Spinal cord (tissue), 10 donors: ENCODE measurements at places on chromosomes 2 and 18. TPM values are rescaled to one million over a fixed set of nuclear protein-coding genes. Genes with fewer than 3 reads are reported as not detected.

SERPINB13 gene
- polyA plus RNA-seq, result not detected

DNAH7 gene
- 11.6 TPM for polyA plus RNA-seq

KCNIP3 gene
- polyA plus RNA-seq, result 25.4 TPM

ARHGEF33 gene
- polyA plus RNA-seq, result 5.5 TPM

VSNL1 gene
- polyA plus RNA-seq, result 423 TPM

FAM110C gene
- polyA plus RNA-seq, result 7.6 TPM

CTAGE1 gene
- not detected for polyA plus RNA-seq

CHRNG gene
- polyA plus RNA-seq, result 0.35 TPM

MEP1B gene
- 0.14 TPM for polyA plus RNA-seq

MROH2A gene
- 0.12 TPM for polyA plus RNA-seq

APOB gene
- 0.27 TPM for polyA plus RNA-seq

NAT8 gene
- 1.00 TPM for polyA plus RNA-seq

KATNAL2 gene
- polyA plus RNA-seq, result 8.8 TPM

KIAA2012 gene
- polyA plus RNA-seq, result 5.4 TPM

FZD7 gene
- 20.5 TPM for polyA plus RNA-seq

SLC23A3 gene
- polyA plus RNA-seq, result 2.4 TPM

C1GALT1C1L gene
- polyA plus RNA-seq, result 2.3 TPM

AQP12B gene
- polyA plus RNA-seq, result 0.44 TPM

ZSWIM2 gene
- 0.55 TPM for polyA plus RNA-seq

TEKT4 gene
- 3.8 TPM for polyA plus RNA-seq

MAP3K19 gene
- polyA plus RNA-seq, result 8.9 TPM

RNF125 gene
- 5.2 TPM for polyA plus RNA-seq

FSHR gene
- polyA plus RNA-seq, result not detected

ARHGAP28 gene
- 9.3 TPM for polyA plus RNA-seq

PIKFYVE gene
- 20.5 TPM for polyA plus RNA-seq

WDR12 gene
- 59.8 TPM for polyA plus RNA-seq

RTKN gene
- polyA plus RNA-seq, result 66.9 TPM

TDRD15 gene
- 0.08 TPM for polyA plus RNA-seq

ATOH8 gene
- 13.5 TPM for polyA plus RNA-seq

FHL2 gene
- 11.1 TPM for polyA plus RNA-seq

ALLC gene
- polyA plus RNA-seq, result 0.92 TPM

EFHD1 gene
- 49.0 TPM for polyA plus RNA-seq

DLX1 gene
- 0.29 TPM for polyA plus RNA-seq

ALK gene
- 16.7 TPM for polyA plus RNA-seq

MRPL44 gene
- 43.8 TPM for polyA plus RNA-seq

XRCC5 gene
- 173 TPM for polyA plus RNA-seq

ERMN gene
- polyA plus RNA-seq, result 35.1 TPM

VWA3B gene
- polyA plus RNA-seq, result 5.9 TPM

NCOA1 gene
- polyA plus RNA-seq, result 50.3 TPM

AQP4 gene
- polyA plus RNA-seq, result 382 TPM
